ENCODE measurements at places on chromosomes 7 and 10.
A peak's percentile ranks its signal among the peaks of the same experiment; 100 is the strongest.

- no peak for DNase-seq
Observed at GRCh38 chr7:66886152-66886551, 34.9 kb upstream of the TMEM248 start.

- DNase-seq = no peak
Observed at GRCh38 chr7:139995017-139995915, 67.5 kb downstream of the PARP12 start.

DNA sequence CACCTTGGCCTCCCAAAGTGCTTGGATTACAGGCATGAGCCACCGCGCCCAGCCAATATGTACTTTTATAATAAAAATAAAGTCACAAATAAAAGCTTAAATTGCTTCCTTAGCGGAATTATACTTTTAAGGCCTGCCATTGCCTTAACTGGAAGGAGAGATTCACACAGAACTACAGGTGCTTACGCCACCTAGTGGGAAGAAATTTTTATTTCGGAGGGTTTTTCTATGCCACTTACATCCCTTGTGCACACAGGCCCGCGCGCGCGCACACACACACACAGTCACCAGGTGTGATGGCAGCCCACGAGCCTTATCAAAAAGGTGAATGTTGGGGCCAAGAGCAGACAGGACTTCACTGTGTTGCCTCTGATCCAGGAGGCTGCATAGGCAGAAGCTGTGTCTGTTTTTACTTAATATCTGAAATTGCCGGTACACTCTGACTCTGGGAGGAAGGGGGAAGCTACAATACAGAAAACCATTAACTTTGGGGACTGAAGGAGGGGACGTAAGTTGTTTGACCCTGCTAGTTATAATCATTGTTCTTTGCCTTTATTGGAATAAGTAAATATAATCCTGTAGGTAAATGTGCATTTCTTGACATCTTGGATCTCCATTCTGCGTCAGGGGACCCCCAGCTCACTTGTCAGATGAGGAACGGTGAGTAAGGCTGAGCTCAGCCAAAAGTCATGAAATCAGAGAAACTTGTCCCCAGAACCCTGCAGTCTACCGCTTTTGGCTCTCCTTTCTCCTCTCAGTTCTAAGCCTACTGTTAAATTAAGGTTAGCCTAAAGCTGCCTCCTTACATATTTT lies 87.1 kb downstream of the SLC16A9 start:
- DNase-seq = peak; percentile 69

DNA sequence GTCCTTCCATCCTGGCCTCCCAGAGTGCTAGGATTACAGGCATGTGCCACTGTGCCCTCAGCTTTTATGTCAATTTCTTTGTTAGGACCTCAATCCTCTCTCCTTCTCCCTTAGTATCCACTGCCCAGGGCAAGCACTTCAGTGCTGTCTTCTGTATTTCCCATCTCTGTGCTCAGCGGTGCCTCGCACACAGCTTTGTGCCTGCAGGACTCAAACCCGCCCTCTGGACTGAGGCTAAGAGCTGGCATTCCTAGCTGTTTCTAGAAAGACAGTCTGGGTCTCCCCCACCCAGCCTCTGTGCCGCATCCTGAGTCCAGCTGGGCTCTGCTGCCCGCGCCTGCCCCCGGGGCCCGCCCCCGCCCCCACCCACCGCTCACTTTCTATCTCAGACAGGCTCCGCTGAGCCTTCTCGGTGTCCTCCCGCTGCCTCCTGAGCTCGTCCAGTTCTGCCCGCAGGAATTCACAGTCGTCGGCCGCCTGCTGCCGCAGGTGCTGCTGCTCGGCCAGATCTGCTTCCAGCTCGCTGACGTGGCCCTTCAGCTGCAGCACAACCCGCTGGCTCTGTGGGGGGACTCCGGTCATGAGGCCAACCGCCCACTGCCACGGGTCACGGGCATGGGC lies 67.3 kb downstream of the SPDYE5 start:
- DNase-seq = no peak

- no peak for DNase-seq
Observed at GRCh38 chr10:11560076-11560709, 51.3 kb downstream of the USP6NL start.

DNA sequence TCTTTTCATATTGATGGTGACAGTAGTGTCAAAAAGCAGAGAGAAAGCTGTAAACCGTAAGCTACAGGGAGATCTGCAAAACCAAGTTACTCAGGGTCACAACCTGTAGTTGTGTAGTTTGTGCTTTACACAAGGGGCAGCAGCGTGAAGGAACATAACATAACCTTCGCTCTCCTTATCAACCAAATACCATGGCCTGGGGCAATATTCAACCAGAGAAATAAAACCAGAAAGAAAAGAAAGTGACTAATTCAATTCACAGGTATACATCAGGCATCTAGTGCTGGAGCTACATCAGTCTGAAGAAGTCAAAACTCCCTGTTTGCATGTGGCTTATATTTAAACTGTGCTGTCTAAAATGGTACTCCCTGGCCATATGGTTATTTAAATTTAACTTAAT lies 224.3 kb downstream of the TWIST1 start:
- no peak for DNase-seq

GRCh38 chr7:133253519-133253875 lies 619 bp downstream of the EXOC4 start:
- peak; percentile 30 for DNase-seq

- DNase-seq = no peak
Observed at GRCh38 chr10:58565271-58565670, 52.6 kb downstream of the BICC1 start.

GRCh38 chr7:70619130-70619529 lies 512.8 kb upstream of the GALNT17 start:
- peak; percentile 90 for DNase-seq

DNA sequence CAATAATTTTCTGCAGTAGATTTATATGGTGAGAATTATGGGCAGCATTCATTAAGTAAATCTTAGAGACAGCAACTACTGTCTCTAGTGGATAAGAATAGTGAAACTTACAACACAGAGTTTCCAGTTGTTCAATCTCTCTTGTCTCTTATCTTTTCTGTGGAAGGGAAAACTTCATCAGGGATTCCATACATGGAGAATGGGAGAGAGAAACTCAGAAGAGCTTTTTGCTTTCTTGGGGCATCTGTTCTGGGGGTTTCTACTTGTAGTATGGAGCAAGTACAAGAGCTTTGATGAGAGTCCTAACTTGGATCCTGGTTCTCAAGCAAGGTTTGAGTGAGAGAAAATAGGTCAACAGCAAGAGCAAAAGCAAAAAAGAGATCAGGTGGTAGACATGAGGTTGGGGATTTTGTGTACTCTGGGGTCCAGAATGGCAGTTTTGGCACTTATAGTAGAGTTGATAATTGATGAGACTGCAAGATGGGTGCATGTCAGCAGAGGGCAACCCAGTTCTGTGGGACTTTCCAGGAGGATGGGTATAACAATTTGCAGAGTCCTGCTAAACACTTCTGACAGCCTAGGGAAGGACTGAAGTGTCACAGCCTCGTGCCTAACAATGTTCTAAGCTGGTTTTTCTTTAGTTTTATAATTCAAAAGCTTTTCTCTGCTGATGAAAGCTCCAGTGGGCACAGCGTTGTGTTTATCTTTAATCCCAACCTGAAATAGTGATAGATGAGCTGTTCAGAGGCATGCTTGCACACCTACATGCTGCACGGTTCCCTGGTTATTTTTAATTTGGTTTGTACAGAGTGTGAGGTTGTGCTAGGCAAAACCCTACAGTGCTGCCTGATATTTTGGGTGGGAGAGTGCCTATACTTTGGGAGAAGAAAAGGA lies 32.0 kb upstream of the STRIP2 start:
- no peak for DNase-seq

DNA sequence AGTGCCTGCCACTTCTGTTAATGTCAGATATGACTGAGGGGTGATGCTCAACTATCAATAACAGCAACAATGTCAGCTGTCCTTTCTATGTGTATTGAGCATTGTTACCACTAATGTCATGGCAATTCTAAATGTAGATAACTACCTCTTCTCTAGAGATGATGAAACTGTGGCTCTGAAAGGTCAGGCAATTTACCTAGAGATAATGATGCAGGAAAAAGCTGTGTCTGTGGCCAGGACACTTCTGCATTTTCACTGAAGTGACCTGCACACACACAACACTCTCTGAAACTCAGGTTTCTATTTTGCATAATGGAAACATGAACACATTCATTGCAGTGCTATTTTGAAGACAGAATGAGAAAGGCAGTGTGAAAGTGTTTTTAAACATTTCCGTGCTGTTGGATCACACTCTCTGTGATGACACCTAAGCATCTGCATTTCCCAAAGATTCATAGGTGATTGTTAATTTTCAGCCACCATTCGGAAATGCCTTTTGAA lies 148.2 kb downstream of the KCND2 start:
- no peak for DNase-seq

DNA sequence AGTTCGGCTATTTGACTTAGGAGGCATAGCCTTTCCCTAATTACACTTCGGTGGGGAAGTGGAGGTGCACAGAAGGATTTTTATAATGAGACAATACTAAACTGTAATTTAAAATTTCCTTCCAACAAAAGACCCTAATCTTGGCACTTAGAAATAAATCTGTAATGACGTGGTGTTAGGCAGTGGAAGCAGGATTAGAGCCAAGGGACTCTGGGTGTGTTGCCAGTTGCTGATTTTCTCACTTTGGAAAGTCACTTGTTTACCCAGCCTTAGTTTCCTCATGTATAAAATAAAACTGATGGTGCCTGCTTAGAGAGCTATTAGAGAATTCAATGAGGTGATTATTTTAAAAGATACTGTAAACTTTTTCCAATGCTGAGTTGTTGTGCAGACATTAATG lies 287.2 kb downstream of the AUTS2 start:
- DNase-seq = no peak

- DNase-seq = no peak
Observed at GRCh38 chr7:2873146-2873545, 29.0 kb upstream of the GNA12 start.

- no peak for DNase-seq
Observed at GRCh38 chr7:139725077-139725476, 52.7 kb downstream of the HIPK2 start.

GRCh38 chr7:20395511-20395910 lies 64.8 kb downstream of the ITGB8 start:
- DNase-seq = no peak

- DNase-seq = peak; percentile 48
Observed at GRCh38 chr7:23468526-23469149, 1.7 kb downstream of the IGF2BP3 start.

DNA sequence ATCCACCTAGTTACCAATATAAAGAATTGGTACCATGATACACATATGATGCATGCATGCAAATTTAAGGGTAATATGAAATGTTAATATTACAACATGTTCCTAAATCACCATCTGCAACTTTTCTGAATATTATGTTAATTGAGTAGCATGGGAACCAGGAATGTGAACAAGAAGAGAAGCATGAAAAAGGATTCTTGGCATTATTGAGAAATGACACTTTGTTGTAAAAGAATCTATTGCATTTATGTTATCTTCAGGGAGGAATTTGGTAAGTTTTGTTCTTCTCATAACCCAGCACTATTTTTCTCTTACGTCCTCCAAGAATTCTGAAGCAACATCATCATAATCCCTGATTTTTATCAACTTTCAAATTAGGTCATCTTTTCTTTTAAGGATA lies 159.9 kb upstream of the SLC25A13 start:
- no peak for DNase-seq

DNA sequence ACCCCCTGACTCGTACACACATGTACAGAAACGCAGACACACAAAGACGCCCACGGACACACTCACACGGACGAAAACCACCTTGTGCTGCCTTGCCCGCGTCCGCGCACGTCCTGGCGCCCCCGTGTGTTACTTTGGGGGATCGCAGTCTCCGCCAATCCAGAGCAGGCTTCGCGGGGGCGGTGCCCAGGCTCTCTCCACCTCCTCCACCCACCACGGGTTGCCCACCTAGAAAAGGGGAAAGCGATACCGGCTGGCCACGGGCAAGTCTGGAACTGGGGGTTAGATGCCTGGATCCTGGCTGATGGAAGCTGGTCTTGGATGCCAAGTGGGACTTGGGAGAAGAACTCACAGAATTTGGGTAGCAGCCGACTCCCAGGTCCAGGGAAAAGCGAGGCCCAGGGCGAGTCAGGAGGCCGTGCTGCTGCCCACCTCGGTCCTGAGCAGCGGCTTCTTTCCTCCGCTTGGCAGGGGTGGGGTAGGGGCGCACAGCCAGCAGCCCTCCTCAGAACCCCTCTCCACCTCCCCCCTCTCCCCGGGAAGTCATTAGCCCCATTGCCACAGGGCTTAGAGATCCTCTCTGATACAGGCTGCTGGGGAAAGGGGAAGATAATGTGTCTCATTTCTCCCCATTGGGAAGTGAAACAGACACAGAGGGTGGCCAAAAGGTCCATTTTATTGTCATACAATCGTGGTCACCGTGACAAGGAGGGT lies 4.6 kb upstream of the VGF start:
- peak; percentile 36 for DNase-seq

GRCh38 chr10:26242706-26243350 lies 26.3 kb downstream of the GAD2 start:
- peak; percentile 83 for DNase-seq

- no peak for DNase-seq
Observed at GRCh38 chr10:78155722-78156121, 122.1 kb downstream of the RPS24 start.

GRCh38 chr7:89988074-89988473 lies 166.2 kb upstream of the STEAP1 start:
- DNase-seq = no peak

GRCh38 chr7:12032146-12032545 lies 178.9 kb upstream of the TMEM106B start:
- DNase-seq = no peak

DNA sequence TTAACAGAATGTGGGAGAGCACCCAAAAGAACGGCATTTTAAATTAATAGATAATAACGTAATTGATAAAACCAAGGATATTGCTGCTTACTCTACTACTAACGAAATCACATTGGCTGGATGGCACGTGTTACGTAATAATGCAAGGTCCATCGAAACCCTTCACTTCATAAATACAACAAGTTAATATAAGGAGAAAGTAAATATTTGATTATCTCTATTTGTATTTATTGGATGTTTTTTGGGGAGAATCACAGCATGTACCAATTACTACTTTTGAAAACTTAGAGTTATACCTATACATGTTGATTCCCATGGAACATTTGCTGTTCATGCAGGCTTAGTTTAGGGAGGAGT lies 1.6 kb downstream of the PRKG1 start:
- no peak for DNase-seq

- no peak for DNase-seq
Observed at GRCh38 chr7:107994421-107995030, 8.4 kb downstream of the LAMB1 start.

- DNase-seq = no peak
Observed at GRCh38 chr10:78604721-78605120, 464.0 kb upstream of the ZMIZ1 start.

- DNase-seq = peak; percentile 34
Observed at GRCh38 chr7:45459476-45459875, 114.7 kb upstream of the ADCY1 start.

DNA sequence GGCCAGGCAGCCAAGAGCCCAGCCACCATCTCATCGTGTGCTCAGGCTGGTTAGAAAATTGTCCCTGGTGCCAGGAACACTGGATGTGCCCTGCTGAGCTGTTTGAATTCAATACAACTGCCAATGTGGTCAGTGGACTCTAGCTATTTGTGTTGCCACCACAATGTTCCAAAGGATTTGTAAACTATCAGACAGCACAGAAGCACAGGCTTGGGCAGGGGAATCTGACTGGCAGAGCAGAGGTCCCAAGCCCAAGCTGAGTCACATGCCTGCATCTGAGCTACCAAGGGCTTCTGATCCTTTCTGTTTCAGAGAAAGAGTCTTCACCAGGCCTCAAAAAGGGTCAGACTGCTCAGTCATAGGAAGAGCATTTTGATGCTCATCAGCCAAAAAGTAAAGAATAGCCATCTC lies 232.1 kb upstream of the SEMA3C start:
- DNase-seq = no peak

- no peak for DNase-seq
Observed at GRCh38 chr7:27180431-27181420, 4.3 kb downstream of the HOXA11 start.

GRCh38 chr7:94511718-94512117 lies 2.1 kb downstream of the CASD1 start:
- DNase-seq = no peak

Measured in NCI-H146 (cell line).